ENCODE measurements at places on chromosomes 16 and 17. TPM values are rescaled to one million over a fixed set of nuclear protein-coding genes. Genes with fewer than 3 reads are reported as not detected.
A peak's percentile ranks its signal among the peaks of the same experiment; 100 is the strongest.

DNA sequence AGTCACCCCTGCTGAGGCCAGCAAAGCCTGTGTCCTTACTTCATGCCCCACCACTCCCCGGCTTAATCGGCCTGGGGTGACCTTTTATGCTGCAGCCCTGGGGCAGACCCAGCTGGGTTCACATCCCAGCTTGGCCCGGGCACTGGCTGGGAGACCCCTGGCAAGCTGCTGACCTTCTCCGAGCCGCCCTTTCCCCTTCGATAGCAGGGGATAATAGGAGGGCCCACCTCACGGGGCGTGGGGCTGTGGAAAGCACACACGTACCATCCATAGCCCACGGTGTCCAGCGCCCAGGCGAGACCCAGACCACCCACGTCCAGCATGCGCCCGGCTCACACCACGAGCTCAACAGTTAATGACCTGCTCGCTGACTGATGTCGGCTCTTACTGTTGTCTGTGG, 26.8 kb downstream of the TBC1D16 start:
- H3K4me3 ChIP-seq, result no peak overlapping the region
- H3K27ac ChIP-seq, result no peak overlapping the region
- H3K27me3 ChIP-seq, result no peaks in the 10 kb centered on the region
- DNase-seq, result no peak
- H3K36me3 ChIP-seq, result peaks cover 7% of the 10 kb centered on the region

DNA sequence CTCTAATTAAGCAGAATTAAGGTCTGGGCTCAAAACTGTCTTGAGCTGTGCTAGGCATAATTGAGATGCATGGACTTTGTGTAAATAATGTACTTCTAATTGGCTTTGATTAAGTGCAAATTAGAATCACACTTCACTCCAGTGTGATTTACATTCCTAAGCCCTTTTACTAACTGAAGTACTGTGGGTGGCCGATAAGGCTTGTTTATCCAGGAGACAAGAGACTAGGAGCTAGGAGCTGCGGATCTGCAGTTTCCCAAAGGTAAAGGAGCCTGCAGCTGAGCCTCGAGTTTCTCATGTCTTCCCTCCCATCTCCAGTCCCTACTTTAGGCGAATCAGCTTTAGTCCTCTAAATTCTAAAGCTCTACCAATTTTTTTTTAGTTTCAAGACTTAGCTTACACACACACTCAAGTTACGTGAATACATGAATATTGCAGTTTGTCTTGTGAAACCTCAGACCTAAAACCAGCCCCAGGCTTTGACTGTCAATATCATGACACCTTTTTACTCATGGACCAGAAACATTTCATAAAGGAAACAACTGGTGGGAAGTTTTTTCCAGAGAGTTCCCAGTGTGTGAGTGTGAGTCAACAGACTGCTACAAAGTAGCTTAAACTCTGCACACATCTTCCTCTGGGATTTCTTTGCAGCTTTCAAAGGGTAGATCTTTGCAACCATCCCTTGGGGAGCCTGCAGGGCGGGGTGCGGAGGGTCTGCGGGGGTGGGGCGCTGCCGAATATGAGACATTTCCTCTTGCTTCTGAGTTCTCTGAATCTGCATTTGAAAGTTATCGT, 113.9 kb upstream of the TBX2 start:
- DNase-seq, result peak; percentile 80
- H3K27ac ChIP-seq, result peak overlapping the region; percentile 96
- peaks cover 30% of the 10 kb centered on the region for H3K4me1 ChIP-seq
- no peaks in the 10 kb centered on the region for H3K36me3 ChIP-seq

GRCh38 chr17:72362376-72363088, 241.7 kb downstream of the SOX9 start:
- H3K36me3 ChIP-seq, result no peaks in the 10 kb centered on the region
- H3K27ac ChIP-seq, result peak overlapping the region; percentile 87
- no peaks in the 10 kb centered on the region for H3K27me3 ChIP-seq
- no peak overlapping the region for H3K4me3 ChIP-seq

GRCh38 chr16:4003576-4003975, 112.7 kb downstream of the ADCY9 start:
- H3K4me3 ChIP-seq, result no peak overlapping the region
- H3K4me1 ChIP-seq, result peaks cover 12% of the 10 kb centered on the region
- DNase-seq, result no peak
- no peaks in the 10 kb centered on the region for H3K36me3 ChIP-seq
- no peaks in the 10 kb centered on the region for H3K27me3 ChIP-seq

Gene SPEM2
- total RNA-seq, result not detected
